ENCODE measurements at places on chromosomes 12 and 14.

DNA sequence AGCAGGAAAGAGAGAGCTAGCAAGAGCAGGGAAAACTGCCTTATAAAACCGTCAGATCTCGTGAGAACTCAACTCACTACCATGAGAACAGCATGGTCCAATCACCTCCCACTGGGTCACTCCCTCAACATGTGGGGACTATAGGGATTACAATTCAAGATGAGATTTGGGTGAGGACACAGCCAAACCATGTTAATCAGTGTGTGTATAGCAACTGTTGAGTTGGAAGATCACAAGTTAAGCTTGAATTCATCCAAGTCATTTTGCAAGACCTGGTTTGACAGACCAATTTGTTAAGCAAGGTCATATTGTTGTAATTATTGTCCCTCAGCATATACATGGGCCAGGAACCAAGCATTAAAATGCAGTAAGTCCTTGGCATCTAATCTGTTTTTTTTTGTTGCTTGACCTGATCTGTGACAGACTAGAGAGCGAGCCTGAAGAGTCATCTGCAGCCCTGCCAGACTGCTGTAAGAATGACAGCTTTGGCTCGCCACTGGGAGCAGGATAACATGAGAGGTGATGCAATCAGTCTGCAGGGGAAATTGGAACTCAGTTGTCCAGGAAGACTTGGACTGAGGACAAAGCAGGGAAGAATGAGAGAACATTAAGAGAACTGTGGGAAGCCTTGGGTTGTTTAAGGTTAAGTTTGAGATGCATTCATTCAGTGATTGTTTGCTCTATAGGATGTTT is 297.6 kb upstream of the SEL1L start:
- no peaks in the 10 kb centered on the region for H3K4me1 ChIP-seq
- no peak for DNase-seq
- H3K27me3 ChIP-seq, result no peaks in the 10 kb centered on the region
- H3K36me3 ChIP-seq, result no peaks in the 10 kb centered on the region

DNA sequence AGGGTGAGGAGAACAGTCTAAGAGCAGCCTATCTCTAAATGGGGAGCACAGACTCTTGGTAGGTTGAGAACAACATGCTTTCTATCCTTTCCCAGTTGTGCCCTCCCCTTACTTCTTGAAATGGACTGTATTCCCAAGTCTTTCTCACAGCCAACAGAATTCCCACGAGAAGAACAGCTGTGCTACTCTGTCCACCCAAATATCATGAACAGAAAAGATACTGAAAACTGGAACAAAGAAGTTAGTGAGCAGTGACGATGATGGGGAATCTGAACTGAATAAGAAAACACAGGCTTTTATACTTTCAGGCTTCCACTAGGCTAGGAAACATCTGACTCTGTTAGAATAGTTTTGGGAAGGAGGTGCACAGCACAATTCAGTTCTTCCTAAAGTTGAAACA is 3.4 kb downstream of the NACA start:
- peaks cover 79% of the 10 kb centered on the region for H3K36me3 ChIP-seq
- H3K4me3 ChIP-seq, result peak overlapping the region; percentile 99
- no peaks in the 10 kb centered on the region for H3K27me3 ChIP-seq
- peak overlapping the region; percentile 65 for H3K27ac ChIP-seq

DNA sequence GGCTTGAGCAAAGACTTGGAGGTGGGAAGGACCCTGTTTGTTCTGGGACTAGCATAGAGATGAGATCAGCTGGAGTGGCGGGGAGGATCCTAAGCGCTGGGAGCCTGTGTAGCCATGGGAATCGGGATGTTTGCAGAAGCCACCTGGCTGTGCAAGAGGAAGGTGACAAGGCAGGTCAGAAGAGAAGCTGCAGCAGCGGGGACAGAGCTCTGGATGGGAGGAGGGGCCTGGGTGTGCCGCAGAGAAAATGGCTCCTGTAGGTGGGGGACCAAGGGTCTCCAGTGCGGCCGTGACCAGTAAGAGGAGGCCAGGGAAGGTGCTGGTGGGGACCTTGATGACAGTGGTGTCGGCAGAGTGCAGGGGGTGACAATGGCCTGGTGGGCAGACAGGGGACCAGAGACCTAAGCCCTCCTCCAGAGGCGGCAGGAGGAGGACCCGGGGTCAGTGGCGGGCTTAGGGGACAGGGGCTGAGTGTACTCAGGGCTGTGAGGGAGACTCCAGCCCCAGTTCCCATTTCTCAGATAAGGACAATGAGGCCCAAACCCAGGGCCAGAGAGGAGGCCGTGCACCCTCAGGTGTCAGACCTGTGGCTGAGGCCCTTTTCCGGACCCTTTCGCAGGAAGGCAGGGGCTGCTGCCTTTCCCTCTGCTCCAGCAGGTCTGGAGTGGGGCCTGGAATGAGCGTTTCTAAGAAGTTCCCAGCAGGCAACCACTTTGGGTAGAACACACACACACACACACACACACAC is 206.6 kb upstream of the RTL1 start:
- H3K27ac ChIP-seq, result no peak overlapping the region
- peak; percentile 1 for DNase-seq
- no peaks in the 10 kb centered on the region for H3K36me3 ChIP-seq
- H3K4me1 ChIP-seq, result no peaks in the 10 kb centered on the region
- no peak overlapping the region for H3K4me3 ChIP-seq

GRCh38 chr14:100618318-100618693 is 31.1 kb upstream of the BEGAIN start:
- DNase-seq, result no peak

DNA sequence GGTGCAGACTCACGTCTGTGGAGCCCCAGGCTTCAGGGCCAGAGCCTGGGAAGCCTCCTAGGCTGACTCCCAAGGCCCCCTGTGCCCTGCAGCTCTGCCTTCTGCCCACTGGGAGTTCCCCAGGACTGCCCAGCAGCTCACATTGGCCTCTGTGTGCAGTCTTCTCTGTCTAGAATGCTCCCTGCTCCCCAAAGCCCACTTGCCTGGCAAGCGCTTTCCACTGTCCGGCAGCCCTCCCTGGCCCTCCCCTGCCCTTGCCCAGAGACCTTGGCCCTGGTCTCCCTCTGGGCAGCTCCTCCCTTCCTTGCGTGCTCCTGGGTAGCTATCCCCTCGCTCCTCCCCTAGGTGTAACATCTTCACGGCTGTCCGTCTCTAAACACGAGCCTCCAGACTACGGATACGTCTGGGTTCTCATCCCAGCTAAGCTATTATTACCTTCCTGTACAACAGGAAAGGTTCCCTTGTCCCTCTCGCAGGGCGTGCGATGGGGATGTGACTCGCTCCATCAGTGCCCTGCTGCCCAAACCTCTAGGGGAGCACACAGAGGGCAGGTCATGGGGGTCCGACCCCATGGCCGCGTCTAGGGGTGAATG is 325.5 kb upstream of the RTL1 start:
- no peak for DNase-seq
- H3K4me1 ChIP-seq, result no peaks in the 10 kb centered on the region
- H3K27me3 ChIP-seq, result peaks cover 2% of the 10 kb centered on the region
- no peak overlapping the region for H3K27ac ChIP-seq
- no peak overlapping the region for H3K4me3 ChIP-seq

DNA sequence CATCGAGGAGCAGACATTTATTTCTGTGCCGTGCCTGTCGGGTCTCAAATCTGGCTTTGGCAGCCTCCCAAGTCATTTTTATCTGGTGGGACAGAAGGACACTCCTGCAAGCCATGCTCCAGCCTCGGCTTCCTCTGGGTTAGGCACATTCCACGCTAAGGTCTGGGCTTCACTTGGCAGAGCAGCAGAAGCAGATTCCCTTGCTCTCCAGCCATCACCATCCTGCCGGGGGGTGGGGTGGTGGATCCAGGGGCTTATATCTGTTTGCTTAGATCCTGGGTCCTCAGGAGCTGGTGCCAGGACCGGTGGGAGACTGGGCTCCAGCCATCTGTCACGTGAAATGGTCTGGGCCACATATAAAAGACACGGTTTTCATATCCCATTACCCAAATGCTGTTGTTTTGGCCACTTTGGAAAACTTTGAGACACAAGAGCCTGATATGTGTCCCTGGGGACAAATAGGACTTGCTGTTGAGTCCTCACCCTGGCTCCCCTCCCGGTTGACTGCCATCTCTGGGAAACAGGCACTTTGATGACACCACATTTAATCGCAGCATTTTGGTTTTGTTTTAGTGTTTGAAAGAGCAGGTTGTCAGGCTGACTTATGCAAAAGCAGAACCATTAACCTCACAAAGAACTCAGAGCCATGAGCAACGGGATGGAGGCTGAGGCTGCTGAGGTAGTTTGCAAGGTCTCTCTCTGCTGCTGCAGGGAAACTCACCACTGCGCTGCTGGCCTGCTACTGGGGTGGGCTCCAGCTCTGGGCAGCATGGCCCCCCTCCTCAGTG is 69.6 kb upstream of the PRMT8 start:
- no peaks in the 10 kb centered on the region for H3K4me1 ChIP-seq
- H3K27me3 ChIP-seq, result no peaks in the 10 kb centered on the region
- no peak overlapping the region for H3K27ac ChIP-seq
- H3K36me3 ChIP-seq, result no peaks in the 10 kb centered on the region
- H3K4me3 ChIP-seq, result no peak overlapping the region

- H3K4me1 ChIP-seq, result peaks cover 2% of the 10 kb centered on the region
- H3K4me3 ChIP-seq, result no peak overlapping the region
- peaks cover 40% of the 10 kb centered on the region for H3K27me3 ChIP-seq
- no peaks in the 10 kb centered on the region for H3K36me3 ChIP-seq
Measured at GRCh38 chr14:77965919-77966435, 166.1 kb downstream of the ADCK1 start.

DNA sequence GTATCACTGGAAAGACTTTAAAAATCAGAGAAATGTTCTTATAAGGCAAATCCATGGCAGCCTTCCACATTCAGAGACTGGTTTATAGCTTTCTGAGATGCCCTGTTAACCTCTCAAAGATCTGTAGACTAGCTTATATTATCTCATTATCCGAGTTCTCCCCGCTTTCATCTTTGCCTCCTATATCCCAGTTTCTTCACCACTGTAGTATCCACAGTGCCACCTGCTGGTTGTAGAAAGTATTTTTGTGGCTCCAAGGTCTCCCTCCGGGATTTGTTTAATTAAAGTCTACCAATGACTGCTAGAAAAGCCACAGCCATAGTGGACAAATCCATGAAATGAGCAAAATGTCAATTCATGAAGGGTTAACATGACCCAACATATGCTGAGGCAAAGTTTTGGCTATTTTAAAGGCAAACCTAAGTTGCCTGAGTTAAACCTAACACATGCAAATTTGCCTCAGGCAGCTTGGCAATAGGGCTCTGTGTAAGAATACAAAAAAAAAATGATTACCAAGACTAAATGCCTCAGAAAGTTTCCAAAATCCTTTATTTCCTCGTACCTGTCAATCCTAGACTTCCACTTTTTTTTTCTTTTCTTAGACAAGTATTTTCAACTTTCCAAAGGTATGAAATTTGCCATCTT is 218.8 kb upstream of the BMP4 start:
- DNase-seq, result peak; percentile 73
- H3K4me1 ChIP-seq, result peaks cover 4% of the 10 kb centered on the region
- no peaks in the 10 kb centered on the region for H3K36me3 ChIP-seq
- H3K27me3 ChIP-seq, result peaks cover 28% of the 10 kb centered on the region
- no peak overlapping the region for H3K4me3 ChIP-seq

DNA sequence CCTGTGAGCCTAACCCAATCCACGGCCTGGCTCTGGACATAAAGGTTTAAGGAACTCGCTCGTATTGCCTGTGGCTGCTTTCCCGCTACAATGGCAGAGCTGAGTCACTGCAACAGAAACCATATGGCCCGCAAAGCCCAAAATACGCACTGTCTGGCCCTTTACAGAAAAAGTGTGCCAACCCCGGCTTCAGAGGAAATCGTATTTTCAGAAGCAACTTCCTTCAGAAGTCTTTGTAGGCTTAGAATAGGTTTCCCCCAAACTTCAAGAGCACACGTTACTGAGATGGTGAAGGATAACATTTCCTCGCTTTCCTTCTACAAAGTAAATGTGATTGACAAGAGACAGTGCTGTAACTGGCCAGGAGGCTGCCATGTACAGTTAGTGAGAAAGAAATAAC is 34.8 kb upstream of the TESC start:
- DNase-seq, result peak; percentile 81
- H3K4me1 ChIP-seq, result peaks cover 16% of the 10 kb centered on the region
- H3K27me3 ChIP-seq, result no peaks in the 10 kb centered on the region

DNA sequence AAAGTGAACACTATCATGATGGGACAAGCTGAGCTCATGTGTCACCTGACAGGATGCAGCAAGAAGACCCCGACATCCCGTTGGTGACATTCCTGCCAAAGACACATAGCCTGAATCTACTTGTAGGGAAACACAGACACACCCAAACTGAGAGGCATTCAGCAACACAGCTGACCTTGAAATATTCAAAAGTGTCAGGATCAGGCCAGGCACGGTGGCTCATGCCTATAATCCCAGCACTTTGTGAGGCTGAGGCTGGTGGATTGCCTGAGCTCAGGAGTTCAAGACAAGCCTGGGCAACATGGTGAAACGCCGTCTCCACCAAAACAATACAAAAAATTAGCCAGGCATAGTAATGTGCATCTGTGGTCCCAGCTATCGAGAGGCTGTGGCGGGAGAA is 232.0 kb upstream of the PLXNC1 start:
- no peak overlapping the region for H3K27ac ChIP-seq
- no peaks in the 10 kb centered on the region for H3K36me3 ChIP-seq
- no peaks in the 10 kb centered on the region for H3K27me3 ChIP-seq
- no peaks in the 10 kb centered on the region for H3K4me1 ChIP-seq
- no peak overlapping the region for H3K4me3 ChIP-seq
